ENCODE measurements at places on chromosomes 11 and 22.

GRCh38 chr11:118226296-118226695 lies 1.5 kb upstream of the JAML start:
- H3K4me3 ChIP-seq, result no peak overlapping the region
- H3K4me1 ChIP-seq, result no peaks in the 10 kb centered on the region
- H3K27ac ChIP-seq, result no peak overlapping the region
- H3K36me3 ChIP-seq, result no peaks in the 10 kb centered on the region
- no peak for DNase-seq

GRCh38 chr22:24128021-24128420 lies 53.3 kb upstream of the SUSD2 start:
- peaks cover 54% of the 10 kb centered on the region for H3K36me3 ChIP-seq
- no peaks in the 10 kb centered on the region for H3K27me3 ChIP-seq
- H3K4me3 ChIP-seq, result no peak overlapping the region
- H3K27ac ChIP-seq, result no peak overlapping the region
- no peak for DNase-seq

- H3K27ac ChIP-seq, result peak overlapping the region; percentile 82
- H3K4me3 ChIP-seq, result peak overlapping the region; percentile 91
- H3K27me3 ChIP-seq, result no peaks in the 10 kb centered on the region
- DNase-seq, result peak; percentile 66
Measured at GRCh38 chr22:37843741-37844089, 419 bp downstream of the ANKRD54 start.

GRCh38 chr11:50298182-50298988 lies 265.7 kb downstream of the OR4C45 start:
- no peak for DNase-seq
- H3K27me3 ChIP-seq, result no peaks in the 10 kb centered on the region
- H3K36me3 ChIP-seq, result no peaks in the 10 kb centered on the region
- H3K4me1 ChIP-seq, result no peaks in the 10 kb centered on the region

DNA sequence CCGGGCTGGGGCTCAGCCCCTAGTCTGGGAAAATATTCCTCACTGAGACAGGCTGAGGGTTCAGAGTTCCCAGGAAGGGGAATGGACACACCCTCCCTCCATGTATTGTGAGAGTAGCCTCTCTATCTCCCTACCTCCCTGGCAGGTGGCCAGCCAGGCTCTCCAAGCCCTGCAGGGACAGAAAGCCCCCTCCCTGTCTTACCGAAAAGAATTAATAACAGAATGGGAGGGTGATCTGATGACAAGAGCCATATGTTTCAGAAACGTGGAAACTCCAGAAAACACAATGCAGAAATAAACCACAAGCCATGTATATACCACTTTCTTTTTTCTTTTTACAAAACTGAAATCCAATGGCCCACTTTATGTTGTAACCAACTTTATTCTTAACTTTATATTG lies 140.0 kb downstream of the CHST1 start:
- no peak overlapping the region for H3K27ac ChIP-seq
- peaks cover 11% of the 10 kb centered on the region for H3K27me3 ChIP-seq
- no peaks in the 10 kb centered on the region for H3K4me1 ChIP-seq
- H3K36me3 ChIP-seq, result no peaks in the 10 kb centered on the region
- no peak for DNase-seq

DNA sequence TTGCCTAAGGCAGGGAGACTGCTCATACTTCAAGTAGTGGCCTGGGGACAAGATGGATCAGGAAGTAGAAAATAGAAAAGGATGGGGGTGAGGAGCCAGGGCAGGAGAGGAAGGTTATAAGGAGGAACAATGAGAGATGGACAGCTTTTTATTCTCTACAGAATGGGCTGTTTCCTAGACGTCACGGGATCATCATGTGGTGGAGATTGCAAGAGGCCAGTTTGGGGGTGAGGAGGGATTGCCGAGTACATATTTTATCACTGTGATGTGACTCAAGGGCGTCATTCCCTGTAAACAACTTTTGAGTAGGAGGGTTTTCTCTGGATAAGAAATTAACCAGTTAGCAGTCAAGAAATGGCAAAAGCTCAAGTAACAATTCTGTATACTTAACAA lies 406.3 kb downstream of the ETS1 start:
- no peaks in the 10 kb centered on the region for H3K36me3 ChIP-seq
- H3K4me3 ChIP-seq, result no peak overlapping the region
- no peaks in the 10 kb centered on the region for H3K27me3 ChIP-seq
- peak overlapping the region; percentile 57 for H3K27ac ChIP-seq
- DNase-seq, result peak; percentile 48

DNA sequence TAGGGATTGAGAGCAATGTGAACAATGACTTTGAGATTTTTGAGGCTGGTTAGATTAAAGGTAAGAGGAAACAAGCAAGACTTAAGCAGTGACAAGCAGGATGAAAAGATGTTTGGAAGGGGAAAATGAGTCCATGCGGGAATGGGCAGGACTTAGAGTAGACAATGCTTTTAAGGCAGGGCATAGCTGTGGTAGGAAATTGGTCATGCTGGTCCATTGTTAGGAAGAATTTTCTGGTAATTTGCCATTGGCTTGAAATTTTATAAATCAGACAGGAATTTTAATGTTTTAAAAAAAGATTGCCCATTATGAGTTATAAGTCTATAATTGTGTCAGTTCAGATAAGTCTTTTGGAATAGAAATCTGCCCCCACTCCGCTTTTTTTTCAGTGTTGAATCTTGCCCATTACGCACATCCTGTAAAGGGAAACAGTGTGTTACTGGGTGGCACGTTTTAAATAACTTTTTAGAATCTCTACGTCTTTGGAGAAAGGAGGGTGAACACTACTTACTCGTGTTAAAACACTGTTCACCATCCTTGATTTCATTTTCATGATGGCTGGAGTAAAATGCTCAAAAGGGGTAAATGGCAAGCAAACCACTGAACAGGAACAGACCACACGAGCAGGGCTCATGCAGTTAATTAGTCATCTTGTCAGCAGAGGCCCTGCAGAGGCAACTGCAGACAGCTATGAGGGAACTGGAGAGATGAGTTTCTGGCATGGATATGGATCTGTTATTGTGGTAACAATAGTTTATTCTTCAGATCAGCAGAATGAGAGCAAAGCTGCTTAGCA lies 25.0 kb downstream of the SWAP70 start:
- DNase-seq, result peak; percentile 83
- no peak overlapping the region for H3K4me3 ChIP-seq
- H3K27ac ChIP-seq, result peak overlapping the region; percentile 71
- peaks cover 3% of the 10 kb centered on the region for H3K36me3 ChIP-seq
- H3K4me1 ChIP-seq, result peaks cover 12% of the 10 kb centered on the region

- DNase-seq, result no peak
- no peak overlapping the region for H3K27ac ChIP-seq
- no peaks in the 10 kb centered on the region for H3K4me1 ChIP-seq
- H3K36me3 ChIP-seq, result no peaks in the 10 kb centered on the region
- no peak overlapping the region for H3K4me3 ChIP-seq
Measured at GRCh38 chr11:35878741-35879140, 65.1 kb upstream of the LDLRAD3 start.

GRCh38 chr11:78787696-78788095 lies 213.0 kb upstream of the NARS2 start:
- H3K4me1 ChIP-seq, result peaks cover 9% of the 10 kb centered on the region
- H3K27ac ChIP-seq, result no peak overlapping the region
- no peak for DNase-seq
- no peaks in the 10 kb centered on the region for H3K27me3 ChIP-seq

DNA sequence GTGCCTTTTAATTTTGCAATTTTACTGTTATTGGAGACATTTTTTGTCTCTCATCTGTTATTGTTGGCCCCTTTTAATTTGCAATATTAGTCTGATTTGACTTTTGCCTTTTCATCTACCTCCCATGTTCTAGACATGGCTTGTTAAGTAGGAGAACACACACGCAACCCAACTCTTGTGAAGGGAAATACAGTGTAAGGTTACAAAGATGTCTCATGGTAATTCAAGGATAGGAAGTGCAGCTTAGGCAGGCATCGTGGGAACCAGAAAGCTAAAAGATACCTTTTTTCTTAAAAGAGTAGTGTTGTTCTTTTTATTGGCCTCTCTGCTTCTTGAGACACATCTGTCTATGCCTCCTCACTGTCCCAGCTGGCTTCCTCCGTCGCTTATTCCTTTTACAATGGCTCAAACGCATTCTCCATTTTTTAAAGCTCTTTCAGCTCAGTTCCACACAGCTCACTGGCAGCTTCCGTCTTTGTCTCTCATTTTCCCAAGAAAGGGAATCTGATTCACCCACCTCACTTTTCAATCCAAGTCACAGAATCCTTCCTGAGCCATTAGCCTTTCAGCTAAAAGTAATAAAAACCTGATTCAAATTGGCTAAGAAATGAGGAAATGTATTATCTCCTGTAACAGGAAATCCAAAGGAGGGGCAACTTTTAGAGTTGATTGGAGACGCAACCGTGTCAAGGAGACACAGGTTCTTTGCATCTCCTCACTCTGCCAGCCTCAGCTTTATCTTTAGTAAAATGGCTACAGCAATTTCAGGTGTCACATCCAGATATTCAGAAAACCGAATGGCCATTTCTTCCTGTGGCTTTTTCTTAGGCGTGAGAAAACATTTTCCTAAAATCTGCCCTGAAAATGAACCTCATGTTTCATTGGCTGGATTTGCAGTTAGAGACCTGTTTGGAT lies 57.2 kb downstream of the SIK2 start:
- H3K4me3 ChIP-seq, result no peak overlapping the region
- peaks cover 5% of the 10 kb centered on the region for H3K4me1 ChIP-seq
- no peaks in the 10 kb centered on the region for H3K27me3 ChIP-seq
- no peak overlapping the region for H3K27ac ChIP-seq

DNA sequence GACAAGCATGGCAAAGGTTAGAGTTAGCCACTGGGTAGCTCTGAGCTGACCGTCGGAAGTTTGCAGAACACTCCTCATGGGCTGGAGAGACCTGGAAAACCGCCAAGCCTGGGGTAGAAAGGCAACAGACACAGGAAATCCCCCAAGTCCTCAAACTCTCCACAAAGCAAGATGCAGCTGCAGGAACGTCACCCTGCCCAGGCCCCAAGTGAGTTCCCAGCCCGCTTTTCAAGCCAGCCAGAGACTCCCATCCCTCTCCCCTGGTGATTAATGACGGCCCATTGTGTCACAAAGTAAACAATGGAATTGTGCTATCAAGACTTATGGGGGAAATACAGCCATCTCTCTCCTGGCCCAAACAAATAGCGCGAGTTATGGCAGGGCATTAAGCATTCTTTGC lies 633.0 kb downstream of the TBC1D22A start:
- no peaks in the 10 kb centered on the region for H3K36me3 ChIP-seq
- H3K4me3 ChIP-seq, result no peak overlapping the region
- H3K27ac ChIP-seq, result no peak overlapping the region
- DNase-seq, result no peak
- H3K27me3 ChIP-seq, result no peaks in the 10 kb centered on the region

- no peaks in the 10 kb centered on the region for H3K4me1 ChIP-seq
- no peaks in the 10 kb centered on the region for H3K27me3 ChIP-seq
- DNase-seq, result no peak
- H3K27ac ChIP-seq, result no peak overlapping the region
Measured at GRCh38 chr11:46427364-46427763, 35.8 kb upstream of the CHRM4 start.

DNA sequence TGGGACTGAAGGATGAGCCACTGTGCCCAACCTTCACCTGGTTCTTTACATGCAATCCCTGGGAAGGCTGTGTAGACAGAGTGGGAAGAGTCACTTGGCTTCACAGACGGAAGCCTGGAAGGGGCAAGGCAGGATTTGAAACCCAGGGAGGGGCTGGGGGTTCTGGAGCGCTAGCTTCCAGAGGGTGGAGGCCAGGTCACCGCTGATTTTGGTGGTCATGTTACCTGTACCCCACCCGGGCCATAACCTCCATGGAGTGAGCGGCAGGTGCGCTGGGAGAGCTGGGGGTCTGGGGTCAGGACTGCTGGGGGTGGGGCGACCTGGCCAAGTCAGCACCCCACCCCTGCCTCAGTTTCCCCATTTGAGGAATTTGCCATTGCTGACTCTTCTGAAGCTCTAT lies 38.3 kb downstream of the PDGFB start:
- peaks cover 36% of the 10 kb centered on the region for H3K4me1 ChIP-seq
- peaks cover 10% of the 10 kb centered on the region for H3K27me3 ChIP-seq
- peak overlapping the region; percentile 36 for H3K27ac ChIP-seq
- DNase-seq, result no peak
- H3K4me3 ChIP-seq, result no peak overlapping the region

- no peaks in the 10 kb centered on the region for H3K36me3 ChIP-seq
- no peak overlapping the region for H3K27ac ChIP-seq
- no peaks in the 10 kb centered on the region for H3K4me1 ChIP-seq
- H3K27me3 ChIP-seq, result peaks cover 35% of the 10 kb centered on the region
- no peak for DNase-seq
Measured at GRCh38 chr11:61080526-61080925, 21.8 kb upstream of the CD5 start.

- DNase-seq, result peak; percentile 87
- no peaks in the 10 kb centered on the region for H3K36me3 ChIP-seq
- H3K27me3 ChIP-seq, result no peaks in the 10 kb centered on the region
Measured at GRCh38 chr11:82631722-82632630, 101.7 kb downstream of the FAM181B start.

GRCh38 chr22:36528341-36528740 lies 625 bp downstream of the EIF3D start:
- H3K27ac ChIP-seq, result peak overlapping the region; percentile 95
- H3K27me3 ChIP-seq, result no peaks in the 10 kb centered on the region
- DNase-seq, result peak; percentile 59
- H3K36me3 ChIP-seq, result peaks cover 26% of the 10 kb centered on the region

DNA sequence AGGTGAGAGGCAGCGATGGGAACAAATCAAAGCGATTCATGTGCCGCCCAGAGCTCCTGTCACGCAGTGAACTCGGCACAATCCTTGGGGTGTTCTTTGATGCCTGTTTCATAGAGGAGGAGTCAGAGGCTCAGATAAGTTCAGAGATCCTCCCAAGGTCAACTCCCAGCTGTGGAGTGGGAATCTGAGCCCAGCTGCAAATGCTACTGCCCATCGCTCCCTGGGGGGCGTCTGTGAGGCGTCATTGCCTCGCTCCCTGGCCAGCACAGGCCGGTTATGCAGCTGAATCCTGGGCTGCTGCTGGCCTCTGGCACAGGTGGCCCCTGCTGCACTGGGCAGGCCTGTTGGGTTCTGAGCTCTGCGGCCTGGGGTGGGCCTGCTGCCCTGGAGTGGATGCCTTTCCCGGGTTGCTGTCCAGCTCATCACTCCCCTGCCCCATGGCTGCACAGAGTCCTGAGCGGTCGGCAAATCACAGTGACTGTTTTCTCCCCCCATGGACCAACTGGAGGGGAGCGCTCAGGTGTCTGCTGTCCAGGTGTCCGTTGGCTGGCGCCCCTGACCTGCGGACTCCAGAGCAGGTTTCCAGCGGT lies 36.3 kb upstream of the SHISAL1 start:
- H3K4me3 ChIP-seq, result no peak overlapping the region
- H3K4me1 ChIP-seq, result peaks cover 25% of the 10 kb centered on the region
- DNase-seq, result no peak

- no peak overlapping the region for H3K4me3 ChIP-seq
- H3K27me3 ChIP-seq, result no peaks in the 10 kb centered on the region
- H3K27ac ChIP-seq, result no peak overlapping the region
- peaks cover 53% of the 10 kb centered on the region for H3K36me3 ChIP-seq
Measured at GRCh38 chr22:37053310-37054055, 1.9 kb downstream of the KCTD17 start.

DNA sequence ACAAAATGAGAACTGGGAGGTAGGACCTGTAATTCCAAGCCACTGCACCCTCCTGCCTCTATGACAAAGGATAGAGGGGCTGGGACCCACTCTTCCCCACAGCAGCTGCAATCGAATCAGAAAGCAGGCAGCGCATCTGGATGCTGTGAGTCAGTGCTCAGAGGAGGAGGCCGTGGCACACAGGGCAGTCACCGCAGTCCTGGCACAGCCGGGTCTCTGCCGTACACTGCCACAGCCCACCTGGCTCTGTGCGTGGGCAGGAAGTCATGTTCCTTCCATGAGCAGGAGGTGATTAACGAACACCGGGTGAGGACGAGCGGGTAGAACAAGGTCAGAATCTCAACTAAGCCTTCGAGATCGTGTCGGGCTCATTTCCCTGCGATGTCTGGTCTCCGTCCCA lies 30.2 kb upstream of the PPFIA1 start:
- DNase-seq, result no peak
- no peak overlapping the region for H3K27ac ChIP-seq
- no peaks in the 10 kb centered on the region for H3K36me3 ChIP-seq
